Foreskin fibroblast (primary cell): ENCODE measurements at places on chromosomes 5 and 9.

DNA sequence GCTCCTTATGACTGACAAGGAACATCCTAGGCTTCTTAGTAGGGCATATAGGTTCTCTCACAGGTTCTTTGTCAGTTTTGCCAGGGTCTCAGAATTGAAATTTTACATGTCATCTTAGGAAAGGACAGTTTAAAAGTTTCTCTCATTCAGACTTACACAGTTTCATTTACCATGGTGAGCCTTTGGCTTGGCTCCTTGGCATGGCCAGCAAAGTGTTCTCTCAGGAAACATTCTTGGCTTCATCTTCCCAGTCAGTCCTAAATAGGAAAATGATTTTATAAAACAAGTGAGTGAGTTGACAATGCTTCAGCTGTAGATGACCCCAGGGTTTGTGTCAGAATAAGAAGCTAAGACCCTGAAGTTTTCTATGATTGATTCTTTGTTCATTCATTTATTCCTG, 191.6 kb downstream of the PCSK5 start:
- DNase-seq, result no peak

- no peak for DNase-seq
These were observed 7.9 kb downstream of the NTMT1 start for GRCh38 chr9:129633848-129634247.

DNA sequence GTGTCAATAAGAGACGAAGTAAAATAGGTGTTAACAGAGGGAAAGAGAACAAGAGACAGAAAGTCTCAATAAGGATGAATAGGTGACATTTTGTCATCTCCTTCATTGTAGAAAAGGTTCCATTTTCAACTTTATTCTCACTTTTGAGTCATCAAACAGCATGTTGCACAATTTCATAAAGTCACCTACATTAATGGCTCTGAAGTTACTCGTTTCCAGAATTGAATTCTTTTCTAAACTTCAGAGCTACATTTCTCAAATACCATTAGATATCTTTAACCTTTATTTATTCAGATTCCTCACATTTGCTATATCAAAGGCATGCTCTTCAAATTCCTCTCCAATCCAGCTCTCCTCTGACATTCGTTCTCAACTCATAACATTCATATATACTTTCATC, 13.1 kb downstream of the ADAMTS6 start:
- DNase-seq, result peak; percentile 31

DNA sequence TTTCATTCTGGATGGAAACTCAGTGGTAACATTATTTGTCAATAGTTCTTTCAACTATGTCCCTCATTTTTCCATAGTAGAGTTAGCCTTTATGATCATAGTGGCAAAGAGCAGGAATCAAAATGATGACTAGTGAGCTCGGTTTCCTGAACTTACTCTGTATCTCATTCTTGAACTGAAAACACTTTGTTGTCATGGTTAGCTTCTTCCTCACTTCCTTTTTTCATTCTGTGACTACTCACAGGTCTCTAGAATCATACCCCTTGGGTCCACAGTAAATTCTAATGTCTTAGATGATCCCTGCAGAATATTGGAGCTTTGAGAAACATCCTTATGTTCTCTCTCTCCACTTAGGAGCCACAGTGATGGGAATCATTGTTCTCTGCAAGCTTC, 29.4 kb upstream of the RECK start:
- DNase-seq, result no peak

DNA sequence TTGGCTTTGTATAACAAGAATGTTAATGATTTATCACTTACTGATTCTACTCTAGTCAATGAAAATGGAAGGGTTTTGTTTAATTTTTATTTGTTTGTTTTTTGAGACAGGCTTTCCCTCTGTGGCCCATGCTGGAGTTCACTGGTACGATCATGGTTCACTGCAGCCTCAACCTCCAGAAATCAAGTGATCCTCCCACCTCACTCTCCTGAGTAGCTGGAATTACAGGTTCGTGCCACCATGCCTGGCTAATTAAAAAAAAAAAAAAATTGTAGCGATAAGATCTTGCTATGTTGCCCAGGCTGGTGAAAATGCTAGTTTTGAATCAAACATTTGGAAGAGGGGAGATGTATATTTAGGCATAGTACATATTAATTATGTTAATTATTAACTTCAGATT, 209.4 kb downstream of the NFIB start:
- no peak for DNase-seq

GRCh38 chr5:118008779-118009178, 979.6 kb downstream of the DTWD2 start:
- DNase-seq, result no peak
